Effector memory CD8-positive, alpha-beta T cell (primary cell): ENCODE measurements at places on chromosomes 6 and 20.

DNA sequence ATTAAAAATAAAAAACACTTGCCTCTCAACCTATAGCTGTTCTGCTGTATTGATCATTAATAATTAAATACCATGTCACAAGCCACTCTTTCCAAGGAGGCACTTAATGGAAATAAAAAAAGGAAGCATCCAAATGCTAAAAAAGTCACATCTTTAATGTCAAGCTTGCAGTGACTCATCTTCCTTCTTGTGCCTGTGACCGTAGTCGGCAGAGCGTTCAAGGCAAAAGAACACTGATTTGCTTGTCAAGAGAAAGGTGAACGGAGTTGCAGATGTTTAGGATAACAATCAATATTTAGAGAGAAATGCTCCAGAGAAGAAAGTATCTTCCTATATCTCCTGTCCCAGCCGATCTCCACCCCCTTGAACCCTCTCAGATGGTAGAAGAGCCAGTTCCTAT is 341.0 kb upstream of the OPRM1 start:
- DNase-seq: no peak

GRCh38 chr20:6665621-6666355 is 101.7 kb upstream of the BMP2 start:
- DNase-seq: no peak

GRCh38 chr6:157094038-157094437 is 229.3 kb downstream of the TMEM242 start:
- DNase-seq: no peak

GRCh38 chr6:46098678-46099077 is 31.1 kb upstream of the ENPP4 start:
- DNase-seq: no peak

DNA sequence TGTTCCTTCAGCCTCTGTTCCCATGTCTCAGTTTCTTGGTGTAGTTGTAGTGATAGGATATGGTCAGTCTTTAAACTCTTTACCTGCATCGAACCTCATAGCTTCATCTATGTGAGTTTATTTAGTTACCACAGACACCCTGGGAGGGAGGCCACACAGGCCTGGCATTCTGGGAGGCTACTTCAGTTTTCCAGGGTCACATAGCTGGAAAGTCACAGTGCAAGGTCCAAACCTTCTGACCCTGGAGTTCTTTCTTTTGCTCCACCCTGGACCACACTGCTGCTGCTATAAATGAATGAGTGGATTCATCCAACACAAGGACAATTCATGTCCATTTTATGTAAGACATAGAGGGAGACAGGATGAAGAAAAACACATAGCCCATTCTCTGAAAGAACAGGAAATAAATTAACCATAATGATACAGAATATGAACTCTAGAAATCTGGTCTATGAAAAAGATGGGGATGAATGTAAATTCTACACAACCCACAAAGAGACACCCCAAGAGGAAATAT is 60.8 kb downstream of the LAMA4 start:
- DNase-seq: no peak

- no peak for DNase-seq
Measured at GRCh38 chr6:48978016-48978415, 485.0 kb downstream of the MMUT start.

DNA sequence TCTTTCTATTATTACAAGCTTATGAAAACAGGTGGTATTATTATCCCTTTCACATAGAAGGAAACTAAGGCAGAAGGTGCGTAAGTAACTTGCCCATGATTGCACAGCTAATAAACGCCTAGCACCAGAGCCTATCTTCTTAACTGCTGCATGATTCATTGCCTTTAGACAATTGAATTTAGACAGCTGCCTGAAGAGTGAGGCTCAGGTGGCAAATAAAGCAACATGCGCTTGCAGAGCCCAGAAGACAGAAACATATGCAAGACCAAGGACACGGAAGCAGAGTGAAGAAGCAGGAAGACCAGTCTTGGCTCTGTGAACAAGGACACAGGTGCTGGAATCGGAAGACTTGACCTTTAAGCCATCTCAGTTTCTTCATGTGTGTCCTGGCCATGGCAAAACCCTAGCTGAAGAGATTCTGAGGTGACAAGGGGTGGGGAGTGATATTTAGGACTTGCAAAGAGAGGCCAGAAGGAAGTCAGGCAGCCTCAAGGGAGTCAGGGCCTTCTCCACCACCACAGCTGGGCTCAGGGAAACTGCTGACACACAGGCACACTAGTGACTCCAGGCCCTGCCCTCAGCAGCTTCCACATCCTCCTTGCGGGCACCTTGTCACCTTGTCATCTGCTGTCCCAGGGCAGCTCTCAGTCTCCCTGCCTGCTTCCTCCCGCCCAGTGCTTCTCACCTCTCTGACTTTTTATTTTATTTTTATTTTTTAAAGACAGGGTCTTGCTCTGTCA is 91.7 kb upstream of the SLC22A16 start:
- DNase-seq: no peak

DNA sequence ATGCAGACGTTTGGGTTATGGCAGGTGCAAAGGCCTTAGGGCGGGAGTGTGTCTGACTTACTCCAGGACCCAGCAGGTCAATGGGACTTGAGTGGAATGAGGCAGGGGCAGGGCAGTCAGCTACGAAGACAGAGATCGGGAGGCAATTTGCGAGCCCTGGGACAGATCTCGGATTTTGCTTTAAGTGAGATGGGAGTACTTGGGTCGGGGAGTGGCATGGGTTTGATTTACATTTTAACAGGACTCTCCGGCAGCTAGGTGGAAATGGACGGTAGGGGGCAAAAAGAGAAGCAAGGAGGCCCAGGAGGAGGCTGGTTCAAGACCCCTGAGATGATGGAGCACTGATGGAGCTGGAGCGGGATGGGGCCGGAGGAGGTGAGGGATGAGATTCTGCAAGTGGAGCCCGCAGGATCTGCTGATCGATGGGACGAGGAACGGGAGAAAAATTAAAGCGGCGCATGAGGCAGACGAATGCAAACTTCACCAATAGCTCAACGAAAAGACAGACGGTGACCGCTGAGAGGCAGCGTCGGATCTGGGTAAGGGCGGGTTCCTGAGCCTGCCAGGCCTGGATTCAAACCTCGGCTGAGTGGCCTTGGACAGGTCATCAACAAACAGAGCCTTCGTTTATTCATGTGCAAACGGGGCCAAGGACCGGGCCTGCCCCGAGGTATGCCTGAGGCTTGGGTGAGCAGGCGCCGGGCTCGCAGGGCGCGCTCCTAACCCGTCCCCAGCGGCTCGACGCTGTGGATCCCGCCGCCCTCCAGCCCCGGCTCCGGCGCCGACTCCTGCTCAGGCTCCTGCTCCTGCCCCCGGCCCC is 756 bp upstream of the RBCK1 start:
- DNase-seq: peak; percentile 58

- no peak for DNase-seq
Measured at GRCh38 chr6:169174516-169175359, 78.9 kb downstream of the THBS2 start.

DNA sequence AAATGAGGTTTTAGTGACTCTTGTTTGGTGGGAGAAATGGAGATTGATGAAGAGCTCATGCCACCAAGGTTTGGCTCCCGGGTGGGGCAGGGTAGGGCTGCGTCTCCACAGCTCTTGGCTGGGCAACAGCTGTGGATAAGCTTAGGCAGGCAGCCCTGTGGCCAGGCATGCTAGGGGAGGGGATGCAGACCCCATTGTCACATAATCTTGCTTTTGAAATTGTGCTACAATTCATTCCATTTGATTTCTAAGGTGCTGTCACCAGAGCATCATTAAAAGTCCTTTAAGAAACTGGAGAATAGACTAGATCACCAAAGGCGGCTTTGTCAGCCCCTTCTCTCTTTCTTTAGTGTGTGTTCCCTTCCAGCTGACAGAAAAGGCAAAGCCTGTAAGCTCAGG is 574.2 kb upstream of the JAG1 start:
- DNase-seq: no peak

GRCh38 chr20:36547186-36548005 is 6.1 kb downstream of the MYL9 start:
- DNase-seq: no peak

- DNase-seq: no peak
Measured at GRCh38 chr20:40979247-40979646, 49.4 kb upstream of the TOP1 start.

- DNase-seq: no peak
Measured at GRCh38 chr6:111808493-111808892, 64.8 kb downstream of the FYN start.

- no peak for DNase-seq
Measured at GRCh38 chr6:154127657-154128056, 88.6 kb downstream of the OPRM1 start.

GRCh38 chr6:149085557-149085938 is 232.0 kb upstream of the TAB2 start:
- no peak for DNase-seq

DNA sequence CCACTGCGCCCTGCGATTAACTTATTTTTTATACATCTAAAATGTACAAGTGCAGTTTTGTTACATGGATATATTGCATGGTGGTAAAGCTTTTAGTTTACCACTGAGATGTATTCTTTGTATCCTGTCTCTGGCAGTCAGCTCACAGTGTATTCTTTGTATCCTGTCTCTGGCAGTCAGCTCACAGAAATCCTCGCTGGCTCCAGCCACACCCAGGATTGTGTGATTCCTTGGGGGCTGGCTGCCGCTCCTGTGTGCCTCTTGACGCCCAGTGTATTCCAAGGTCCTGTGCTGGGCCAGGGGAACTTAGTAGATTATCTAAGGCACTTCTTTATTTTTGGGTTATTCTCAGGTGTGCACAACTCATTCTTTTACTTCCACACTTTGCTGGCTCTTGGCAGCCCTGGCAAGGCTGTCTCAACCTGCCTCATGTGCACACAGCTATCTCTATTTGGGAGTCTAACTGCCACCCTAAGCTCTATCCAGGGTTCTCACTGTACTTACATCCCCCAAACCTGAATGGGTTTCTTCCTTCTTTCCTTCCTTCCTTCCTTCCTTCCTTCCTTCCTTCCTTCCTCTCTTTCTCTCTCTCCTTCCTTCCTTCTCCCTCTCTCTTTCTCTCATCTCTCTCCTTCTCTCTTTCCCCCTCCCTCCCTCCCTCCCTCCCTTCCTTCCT is 12.4 kb upstream of the RNF24 start:
- DNase-seq: no peak

- no peak for DNase-seq
Measured at GRCh38 chr6:124622351-124622750, 339.9 kb upstream of the RNF217 start.

DNA sequence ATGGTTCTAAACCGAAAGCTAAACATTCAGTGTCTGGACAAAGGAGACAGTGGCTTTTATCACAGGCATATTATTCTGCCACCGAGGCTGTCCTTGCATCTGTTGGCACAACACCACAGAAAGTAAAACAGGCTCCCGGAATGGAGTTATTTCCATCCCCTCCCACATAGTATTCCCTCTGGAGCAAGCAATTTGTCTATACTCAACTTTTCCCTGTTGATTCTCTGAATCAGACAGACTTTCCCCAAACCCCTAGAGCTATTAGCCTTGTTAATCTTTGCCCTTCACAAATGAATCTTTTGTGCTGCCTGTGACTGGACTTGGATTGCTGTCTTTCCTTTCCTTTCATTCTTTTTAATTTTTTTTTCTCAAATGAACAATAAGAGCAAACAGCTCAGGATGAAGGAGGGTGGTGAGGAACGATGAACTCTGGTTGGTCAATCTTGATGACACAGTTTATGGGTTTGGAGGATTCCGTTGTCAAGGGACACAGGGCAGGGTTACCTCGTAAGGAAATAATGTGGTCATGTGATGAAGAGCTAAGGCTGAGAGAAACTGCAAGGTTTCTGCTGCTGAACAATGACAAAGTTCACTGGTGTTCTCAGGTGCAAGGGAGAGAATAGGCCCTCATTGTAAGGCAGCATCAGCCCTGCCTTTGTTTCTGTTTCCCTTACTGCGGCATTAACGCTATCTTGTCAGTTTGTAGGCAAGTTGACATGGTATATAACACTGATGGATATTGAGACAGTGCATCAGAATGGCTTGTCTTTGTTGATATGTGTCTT is 275.0 kb upstream of the BMP2 start:
- DNase-seq: no peak

GRCh38 chr6:106527979-106528378 is 101.3 kb downstream of the RTN4IP1 start:
- no peak for DNase-seq

GRCh38 chr20:51275181-51275580 is 252.3 kb upstream of the KCNG1 start:
- DNase-seq: no peak

- no peak for DNase-seq
Measured at GRCh38 chr6:99943846-99944245, 50.2 kb downstream of the MCHR2 start.

GRCh38 chr20:20903773-20904500 is 191.5 kb upstream of the RALGAPA2 start:
- DNase-seq: no peak

DNA sequence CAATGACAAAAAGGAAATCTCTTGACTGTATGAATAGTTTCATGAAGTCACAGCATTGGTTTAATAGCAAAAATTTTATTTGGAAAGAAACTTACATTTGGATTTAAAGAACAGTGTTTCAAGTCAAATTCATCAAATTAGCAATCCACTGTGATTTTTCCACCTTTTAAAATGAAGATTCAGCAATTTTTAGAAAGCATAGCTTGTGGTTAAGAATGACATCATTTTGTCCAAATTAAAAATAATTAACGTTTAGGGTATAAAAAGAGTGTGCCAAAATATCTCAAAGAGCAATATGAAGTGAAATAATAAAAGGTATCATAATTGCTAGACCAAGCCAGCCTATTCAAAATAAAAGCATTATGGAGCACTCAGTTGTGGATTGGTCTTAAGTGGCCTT is 114.6 kb downstream of the PAX1 start:
- no peak for DNase-seq

DNA sequence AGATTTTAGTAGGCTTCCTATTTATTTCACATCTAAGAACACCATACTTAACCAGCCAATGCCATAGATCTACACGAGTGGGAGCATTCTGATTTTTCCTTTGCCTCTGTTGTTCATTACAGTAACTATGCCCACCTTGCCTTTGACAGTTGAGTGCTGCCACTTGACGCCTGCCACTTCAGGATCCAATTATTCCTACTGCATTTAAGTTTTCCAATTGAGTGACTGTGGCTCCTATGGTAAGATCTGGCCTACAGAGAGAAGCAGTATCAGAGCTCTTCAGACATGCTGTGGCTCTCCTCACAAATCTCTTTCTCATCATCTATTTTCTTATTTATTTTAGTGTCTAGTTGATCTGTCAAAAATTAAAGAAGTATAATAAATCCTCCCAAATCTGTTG is 403.0 kb upstream of the SPTLC3 start:
- no peak for DNase-seq

GRCh38 chr20:45342855-45343531 is 5.2 kb downstream of the SDC4 start:
- no peak for DNase-seq
